ENCODE measurements at places on chromosomes 2 and 18. TPM values are rescaled to one million over a fixed set of nuclear protein-coding genes. Genes with fewer than 3 reads are reported as not detected.

Gene CYP27C1
- 0.69 TPM for total RNA-seq

Gene SCN7A
- total RNA-seq: 19.6 TPM

Gene FBXO15
- 7.2 TPM for total RNA-seq

Gene RAPH1
- 59.3 TPM for total RNA-seq

Gene NCKAP5
- total RNA-seq: 11.5 TPM

Gene HOXD1
- total RNA-seq: not detected

Gene DHRS9
- total RNA-seq: 1.6 TPM

Gene SP140
- 2.1 TPM for total RNA-seq

Gene ALLC
- total RNA-seq: not detected

Measured in diencephalon (tissue), 1 donor.